Dorsolateral prefrontal cortex (tissue), 122 donors: ENCODE measurements at places on chromosomes 2 and 18.

DNA sequence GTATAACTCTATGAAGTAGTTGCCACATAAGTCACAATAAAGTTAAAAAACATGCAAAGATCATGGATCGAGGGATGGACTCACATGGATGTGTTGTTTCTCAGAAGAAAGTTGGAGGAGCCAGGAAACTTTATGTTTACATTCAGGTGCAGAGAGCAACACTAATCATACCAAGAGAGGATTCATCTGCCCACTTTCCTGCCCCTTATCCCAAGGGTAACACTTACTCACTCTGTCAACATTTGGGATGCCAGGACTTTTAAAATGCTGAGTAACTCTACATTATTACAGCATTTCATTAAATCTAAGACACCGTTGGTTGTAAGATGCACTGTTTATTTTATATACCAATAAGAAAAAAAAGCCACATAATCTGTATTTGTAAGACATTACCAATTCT lies 170.4 kb downstream of the KCNE4 start:
- no peak for DNase-seq

DNA sequence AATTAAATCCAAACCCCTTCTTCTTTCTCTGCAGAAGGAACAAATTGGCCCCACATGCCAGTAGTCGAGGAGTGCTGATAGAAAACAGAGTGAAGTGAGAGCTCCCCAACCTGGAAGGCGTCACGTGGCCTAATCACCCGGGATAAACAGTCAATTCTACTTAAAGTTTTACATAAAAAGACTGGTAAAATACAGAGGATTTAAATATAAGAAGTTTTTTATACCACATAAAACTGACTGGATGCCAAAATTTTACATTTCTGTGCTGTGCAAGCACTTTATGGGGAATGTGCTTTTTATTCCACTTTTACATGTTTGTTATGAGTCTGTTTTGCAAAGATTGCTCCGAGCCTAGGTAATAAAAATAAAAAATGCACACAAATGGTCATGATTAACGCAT lies 1586.8 kb upstream of the ACVR2A start:
- no peak for DNase-seq

- DNase-seq: no peak
These were observed 1.4 kb downstream of the AKAIN1 start for GRCh38 chr18:5195656-5196055.

DNA sequence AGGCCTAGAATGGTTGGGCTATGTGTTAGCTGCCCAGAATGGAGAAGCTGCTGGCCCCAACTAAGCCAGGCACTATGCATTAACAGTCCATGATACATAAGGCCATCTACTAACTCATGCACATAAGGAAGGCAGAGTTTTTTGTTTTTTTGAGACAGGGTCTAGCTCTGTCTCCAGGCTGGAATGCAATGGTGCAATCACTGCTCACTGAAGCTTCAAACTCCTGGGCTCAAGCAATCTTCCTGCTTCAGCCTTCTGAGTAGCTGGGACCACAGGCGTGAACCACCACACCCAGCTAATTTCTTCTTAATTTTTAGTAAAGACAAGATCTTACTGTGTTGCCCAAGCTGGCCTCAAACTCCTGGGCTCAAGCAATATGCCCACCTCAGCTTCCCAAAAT lies 37.6 kb downstream of the GPR45 start:
- no peak for DNase-seq

- no peak for DNase-seq
These were observed 228.3 kb downstream of the ZNF521 start for GRCh38 chr18:25123438-25124232.

- no peak for DNase-seq
These were observed 49.9 kb downstream of the RAB31 start for GRCh38 chr18:9757827-9758621.

GRCh38 chr2:67702284-67702683 lies 305.2 kb downstream of the ETAA1 start:
- no peak for DNase-seq
